ENCODE measurements at places on chromosomes 12 and 14.

DNA sequence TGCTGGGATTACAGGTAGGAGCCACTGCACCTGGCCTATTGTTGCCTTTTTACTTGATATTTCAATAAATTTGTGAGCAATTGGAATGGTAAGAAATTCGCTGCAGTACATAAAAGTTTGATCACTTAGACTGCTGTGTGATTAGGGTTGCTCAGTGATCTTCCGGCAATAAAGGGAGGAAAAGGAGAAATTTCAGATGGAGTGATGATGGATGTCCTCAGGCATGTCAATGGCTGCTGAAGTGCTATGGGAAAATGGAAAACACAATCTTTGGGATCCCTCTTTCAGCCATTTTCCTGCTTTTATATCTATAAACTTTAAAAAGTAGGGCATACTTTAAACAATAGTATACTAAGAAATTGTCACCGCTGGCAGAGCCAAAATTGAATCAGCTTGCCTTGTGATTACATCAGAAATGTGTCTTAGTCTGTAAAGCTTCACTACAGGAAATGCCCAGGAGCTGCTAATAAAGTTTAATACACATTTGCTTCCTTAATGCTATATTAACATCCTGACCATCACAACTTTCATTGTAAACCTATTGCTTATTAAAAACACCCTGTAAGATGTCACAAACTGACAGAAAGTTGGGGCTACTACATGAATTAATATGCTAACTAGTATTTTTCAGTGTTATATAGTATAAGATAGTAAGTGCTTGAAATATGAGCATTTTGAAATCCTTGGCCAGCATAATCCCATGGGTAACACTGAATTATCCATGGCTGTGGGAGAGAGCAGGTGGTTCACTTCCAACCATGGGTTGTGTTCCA is 13.7 kb upstream of the FBXL14 start:
- no peak for DNase-seq

DNA sequence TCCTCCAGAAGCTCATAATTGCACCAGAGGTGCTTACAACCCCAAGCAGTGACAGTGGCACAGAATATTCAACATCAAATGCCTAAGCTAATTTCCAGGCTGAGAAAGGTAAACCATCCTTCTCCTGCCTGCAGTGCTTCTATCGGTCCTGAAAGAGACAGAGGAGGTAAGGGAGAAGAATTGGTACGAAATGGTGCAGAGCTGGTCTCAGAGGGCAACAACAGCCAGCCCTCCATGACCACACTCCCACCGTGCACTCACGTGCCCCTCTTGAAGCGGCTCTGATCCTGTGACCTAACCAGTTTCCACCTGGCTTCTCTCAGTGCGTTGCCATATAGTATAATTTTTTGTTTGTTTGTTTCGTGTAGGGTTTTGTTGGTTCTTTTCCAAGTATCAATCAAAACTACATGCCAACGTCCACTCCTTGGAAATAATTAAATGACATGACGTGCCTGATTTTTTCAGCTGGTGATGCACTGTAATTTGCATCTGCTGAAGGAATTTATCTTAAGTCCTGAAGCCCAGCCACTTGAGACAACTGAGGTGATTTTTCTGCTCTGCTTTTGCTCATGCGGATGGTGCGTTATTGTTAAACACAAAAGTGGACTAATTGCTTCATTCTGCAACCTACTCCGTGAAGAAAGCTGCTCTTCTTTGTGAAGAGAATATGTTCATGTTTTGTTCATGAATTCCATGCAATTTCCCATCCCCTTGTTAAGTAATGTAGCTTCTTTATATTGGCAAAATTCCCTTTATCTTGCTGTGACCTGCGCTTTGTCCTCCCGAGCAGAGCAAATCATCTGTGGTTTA is 1.3 kb upstream of the ATP2A2 start:
- DNase-seq: peak; percentile 63

- no peak for DNase-seq
These were observed 573.2 kb downstream of the SOX5 start for GRCh38 chr12:23376238-23376637.

DNA sequence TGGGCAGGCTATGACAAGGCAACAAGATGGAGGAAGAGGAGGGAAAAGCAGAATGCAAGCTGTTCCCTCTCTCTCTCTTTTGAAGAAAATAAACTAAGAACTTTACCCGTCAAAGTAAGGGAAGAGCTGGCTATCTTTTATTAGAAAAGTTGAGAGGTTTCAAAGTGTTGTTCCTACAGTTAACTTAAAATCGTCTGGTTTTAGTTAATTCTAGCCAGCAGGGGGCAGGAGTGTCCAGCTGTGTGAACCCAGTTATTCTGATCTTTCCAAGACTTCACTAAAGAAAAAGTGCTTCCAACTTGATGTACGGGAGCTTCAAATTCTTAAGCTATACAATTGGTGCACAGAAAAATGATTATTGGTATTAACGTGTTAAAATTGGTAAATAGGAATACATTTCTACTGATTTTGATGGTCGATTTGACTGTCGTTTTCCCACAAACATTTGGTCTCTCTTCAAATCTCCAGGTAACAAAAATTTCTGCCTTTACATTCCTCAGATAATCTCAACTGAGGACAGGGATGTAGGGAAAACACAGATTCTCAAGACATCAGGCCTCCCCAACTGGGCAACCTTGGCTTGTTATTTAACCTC is 28.4 kb upstream of the MON2 start:
- peak; percentile 28 for DNase-seq

DNA sequence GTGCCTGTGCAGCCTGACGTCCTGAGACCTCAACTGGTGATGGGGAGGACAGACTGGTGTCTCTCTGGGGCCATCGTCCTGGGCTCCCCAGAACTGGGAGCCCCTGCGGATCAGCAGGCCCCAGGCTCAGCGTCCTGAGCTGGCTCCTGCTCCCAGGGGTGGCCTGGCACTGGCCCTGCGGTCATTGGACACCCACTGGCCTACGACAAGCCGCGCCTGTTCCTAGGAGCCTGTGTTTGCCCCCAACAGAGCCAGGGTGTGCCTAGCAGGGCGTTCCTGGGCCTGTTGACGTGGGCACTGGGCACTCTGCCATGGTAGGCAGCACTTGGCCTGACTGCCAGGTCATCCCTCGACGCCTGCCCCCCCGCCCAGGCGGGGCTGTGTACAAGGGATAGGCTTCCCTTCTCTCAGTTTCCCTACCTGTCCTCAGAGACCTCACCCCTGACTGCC is 8.4 kb downstream of the ADSS1 start:
- no peak for DNase-seq

DNA sequence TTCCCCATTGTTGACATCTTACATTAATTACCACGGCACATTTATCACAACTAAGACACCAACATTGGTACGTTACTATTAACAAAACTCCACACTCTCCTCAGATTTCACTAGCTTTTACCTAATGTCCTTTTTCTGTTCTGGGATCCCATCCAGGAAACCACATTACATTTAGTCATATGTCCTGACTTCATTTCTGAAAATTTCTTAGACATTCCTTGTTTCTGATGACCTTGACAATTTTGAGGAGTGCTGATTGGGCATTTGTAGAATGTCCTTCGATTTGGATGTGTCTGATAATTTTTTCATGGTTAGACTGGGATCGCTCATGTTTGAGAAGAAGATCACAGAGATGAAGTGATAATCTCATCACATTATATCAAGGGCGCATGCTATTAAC is 34.6 kb upstream of the ACSM4 start:
- no peak for DNase-seq

DNA sequence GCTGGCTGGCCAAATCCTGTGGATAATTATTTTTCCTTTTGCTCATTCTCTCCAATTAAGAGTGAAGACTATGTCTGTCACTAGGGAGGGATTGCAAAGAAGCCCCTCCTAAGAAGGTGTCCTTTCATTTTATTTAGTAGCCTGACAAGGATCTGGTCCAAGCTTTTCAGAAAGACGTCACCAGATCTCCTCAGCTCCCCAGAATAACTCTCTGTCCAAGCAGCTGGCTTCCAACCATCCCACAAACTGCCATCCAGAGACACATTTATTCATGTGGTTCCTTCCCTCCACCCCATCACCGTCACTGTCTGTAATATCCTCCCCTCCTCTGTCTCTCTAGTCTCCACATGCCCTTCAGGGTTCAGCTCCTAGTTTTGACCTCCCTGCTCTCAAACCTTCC is 69.9 kb downstream of the PPM1H start:
- DNase-seq: no peak

DNA sequence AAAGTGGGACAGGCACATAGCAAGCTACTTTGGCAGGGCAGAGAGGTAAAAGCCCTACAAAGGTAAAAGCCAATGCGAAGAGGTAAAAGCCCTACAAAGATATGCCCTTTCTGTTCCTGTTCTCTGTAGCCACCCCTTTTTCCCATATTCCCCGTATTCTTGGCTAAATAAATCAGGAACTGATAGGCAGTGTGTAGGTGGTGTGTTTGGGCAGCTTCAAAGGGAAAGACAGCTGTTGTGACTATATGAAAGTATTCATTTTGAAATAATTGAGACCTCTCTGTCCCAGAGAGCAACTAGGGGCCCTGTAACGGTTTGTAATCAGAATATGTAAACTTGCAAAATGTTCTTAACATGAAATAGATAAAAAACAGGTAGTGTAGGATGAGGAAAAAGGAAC is 11.3 kb upstream of the SLC41A2 start:
- DNase-seq: no peak

- DNase-seq: no peak
These were observed 236.1 kb upstream of the NPAS3 start for GRCh38 chr14:32702562-32702961.

DNA sequence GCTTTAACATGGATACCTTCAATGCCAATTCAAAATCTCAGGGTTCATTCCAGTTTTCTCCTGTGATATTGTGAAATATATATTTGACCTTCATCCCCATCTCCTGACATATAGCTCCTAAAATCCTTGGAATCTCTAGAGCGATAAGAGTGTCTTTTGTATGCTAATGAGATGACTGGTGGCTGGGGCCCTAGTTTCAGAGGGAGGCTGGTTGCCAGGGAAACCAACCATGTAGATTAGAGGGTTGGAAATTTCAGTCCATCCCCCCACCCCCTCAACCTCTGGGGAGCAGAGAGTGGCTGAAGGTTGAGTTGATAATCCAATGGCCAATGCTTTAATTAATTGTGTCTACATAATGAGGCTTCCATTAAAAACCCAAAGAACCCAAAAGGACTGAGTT is 59.4 kb downstream of the SDR9C7 start:
- no peak for DNase-seq

GRCh38 chr14:97916669-97917568 is 1119.7 kb downstream of the VRK1 start:
- no peak for DNase-seq

GRCh38 chr12:121536899-121537813 is 43.7 kb downstream of the KDM2B start:
- peak; percentile 77 for DNase-seq

- DNase-seq: no peak
These were observed 64.5 kb downstream of the DAAM1 start for GRCh38 chr14:59252772-59253500.

- DNase-seq: no peak
These were observed 50.0 kb downstream of the GALNT4 start for GRCh38 chr12:89474615-89475014.

GRCh38 chr12:41407232-41407799 is 219.2 kb downstream of the PDZRN4 start:
- peak; percentile 82 for DNase-seq

DNA sequence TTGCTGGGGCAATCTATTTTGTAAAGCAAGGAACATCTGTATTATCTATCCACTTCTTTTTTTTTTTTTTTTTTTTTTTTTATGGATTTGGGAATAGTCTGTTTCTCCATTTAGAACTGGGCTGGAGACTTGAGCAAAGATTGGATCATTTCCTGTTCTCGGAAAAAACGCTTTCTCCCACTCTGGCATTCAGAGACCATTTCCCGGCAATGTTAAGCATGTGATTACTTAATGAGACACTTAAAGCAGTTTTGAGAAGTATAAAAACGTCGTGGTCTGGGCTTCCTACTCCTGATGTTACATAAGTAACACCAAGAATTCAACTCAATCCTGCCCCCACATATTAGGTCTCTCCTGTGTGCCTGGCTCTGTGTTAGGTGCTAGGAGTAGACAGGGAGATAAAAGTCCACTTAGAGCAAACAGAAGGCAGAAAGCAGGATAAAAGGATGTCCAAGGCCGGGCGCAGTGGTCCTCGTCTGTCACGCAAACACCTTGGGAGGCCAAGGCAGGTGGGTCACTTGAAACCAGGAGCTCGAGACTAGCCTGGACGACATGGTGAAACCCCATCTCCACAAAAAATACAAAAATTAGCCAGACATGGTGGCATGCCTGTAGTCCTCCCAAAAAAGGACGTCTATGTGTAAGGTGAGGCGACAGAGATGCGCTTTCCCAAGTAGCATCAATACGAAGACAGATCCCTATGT is 152.1 kb upstream of the GSC start:
- DNase-seq: no peak

GRCh38 chr12:80936642-80937390 is 918 bp downstream of the LIN7A start:
- peak; percentile 78 for DNase-seq

DNA sequence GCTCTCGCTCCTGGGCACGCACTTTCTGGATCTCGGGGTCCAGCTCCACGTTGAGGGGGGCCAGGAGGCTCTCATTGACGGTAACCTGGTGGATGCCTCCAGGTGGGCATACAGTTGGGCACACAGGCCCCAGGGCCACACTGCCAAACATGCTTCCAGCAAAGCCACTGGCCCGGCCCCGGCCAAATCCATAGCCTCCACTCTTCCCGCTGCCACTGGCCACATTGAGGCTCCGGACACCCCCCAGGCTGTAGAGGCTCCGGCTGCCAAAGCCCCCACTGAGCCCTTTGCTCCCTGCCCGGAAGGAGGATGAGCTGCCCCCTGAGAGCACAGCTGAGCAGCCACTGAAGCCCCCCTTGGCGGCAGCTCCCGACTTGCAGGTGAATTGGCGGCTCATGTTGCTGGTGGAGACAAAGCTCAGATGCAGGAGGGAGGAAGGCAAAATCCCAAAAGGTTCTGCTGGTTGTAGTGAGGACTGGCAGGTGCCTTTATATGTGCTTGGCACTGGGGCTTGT is at the start of gene KRT71:
TSS of gene KRT71 (minus strand) at position 465 of the 515 bp plus-strand sequence. CDS start at position 397, 68 bp downstream.
- DNase-seq: no peak

DNA sequence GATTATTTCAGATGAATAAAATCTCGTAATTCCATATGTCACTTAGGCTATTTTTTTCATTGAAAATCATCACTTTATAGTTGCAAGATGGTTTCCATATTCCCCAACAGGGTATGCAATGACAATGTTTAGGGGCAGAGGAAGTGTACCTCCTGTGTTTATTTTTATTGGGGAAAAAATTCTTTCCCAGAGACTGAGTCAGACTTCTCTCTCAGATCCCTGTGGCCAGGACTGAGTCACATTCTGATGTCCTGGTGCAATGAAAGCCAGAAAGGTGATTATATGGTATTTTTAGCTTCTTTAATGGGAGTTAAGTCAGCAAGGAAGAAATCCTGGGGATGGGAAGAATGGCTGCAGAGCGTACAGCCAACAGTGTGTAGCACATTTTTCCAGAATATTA is 196.9 kb upstream of the ALG10 start:
- DNase-seq: no peak

DNA sequence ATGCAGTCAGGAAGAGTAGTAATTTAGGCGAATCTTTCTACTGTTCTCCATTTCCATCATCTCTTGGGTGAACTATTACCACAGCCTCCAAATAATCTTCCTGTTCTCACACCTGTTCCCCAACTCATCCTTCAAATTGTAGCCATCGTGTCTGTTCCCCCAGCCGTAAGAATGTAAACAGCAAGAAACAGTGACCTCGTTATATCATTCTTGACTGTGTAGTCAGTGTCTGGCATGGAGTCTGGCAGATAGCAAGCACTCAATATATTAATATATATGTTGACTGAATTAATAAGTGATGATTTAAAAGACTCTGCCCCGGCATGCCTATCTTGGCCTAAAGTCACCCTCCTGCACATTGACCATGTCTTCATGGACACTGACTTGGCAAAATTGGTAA is 20.3 kb downstream of the PDE6H start:
- no peak for DNase-seq

GRCh38 chr12:8508910-8509841 is 4.1 kb upstream of the CLEC4D start:
- DNase-seq: no peak

All from NCI-H1105 treated with DMSO at 0.1 percent for 48 hours (cell line).